ENCODE measurements at places on chromosomes 5 and 9.

DNA sequence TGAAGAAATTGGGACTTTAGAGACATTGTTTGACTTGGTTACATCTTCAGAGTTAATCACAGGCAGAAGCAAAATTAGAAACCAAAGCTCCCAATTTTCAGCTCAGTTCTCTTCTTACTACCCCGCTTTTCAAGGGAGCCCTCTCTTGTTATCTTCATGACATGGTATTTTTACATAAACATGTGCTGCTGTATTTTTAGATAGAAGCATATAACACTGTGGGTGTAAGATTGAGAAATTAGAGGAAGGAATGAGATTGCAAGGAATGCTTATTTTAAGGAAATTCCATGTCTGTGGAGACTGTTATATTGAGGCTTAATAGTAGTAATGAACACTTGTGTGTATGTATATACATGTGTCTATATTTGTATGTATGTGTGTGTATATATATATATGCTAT is 401.6 kb downstream of the TMEM232 start:
- DNase-seq, result no peak

DNA sequence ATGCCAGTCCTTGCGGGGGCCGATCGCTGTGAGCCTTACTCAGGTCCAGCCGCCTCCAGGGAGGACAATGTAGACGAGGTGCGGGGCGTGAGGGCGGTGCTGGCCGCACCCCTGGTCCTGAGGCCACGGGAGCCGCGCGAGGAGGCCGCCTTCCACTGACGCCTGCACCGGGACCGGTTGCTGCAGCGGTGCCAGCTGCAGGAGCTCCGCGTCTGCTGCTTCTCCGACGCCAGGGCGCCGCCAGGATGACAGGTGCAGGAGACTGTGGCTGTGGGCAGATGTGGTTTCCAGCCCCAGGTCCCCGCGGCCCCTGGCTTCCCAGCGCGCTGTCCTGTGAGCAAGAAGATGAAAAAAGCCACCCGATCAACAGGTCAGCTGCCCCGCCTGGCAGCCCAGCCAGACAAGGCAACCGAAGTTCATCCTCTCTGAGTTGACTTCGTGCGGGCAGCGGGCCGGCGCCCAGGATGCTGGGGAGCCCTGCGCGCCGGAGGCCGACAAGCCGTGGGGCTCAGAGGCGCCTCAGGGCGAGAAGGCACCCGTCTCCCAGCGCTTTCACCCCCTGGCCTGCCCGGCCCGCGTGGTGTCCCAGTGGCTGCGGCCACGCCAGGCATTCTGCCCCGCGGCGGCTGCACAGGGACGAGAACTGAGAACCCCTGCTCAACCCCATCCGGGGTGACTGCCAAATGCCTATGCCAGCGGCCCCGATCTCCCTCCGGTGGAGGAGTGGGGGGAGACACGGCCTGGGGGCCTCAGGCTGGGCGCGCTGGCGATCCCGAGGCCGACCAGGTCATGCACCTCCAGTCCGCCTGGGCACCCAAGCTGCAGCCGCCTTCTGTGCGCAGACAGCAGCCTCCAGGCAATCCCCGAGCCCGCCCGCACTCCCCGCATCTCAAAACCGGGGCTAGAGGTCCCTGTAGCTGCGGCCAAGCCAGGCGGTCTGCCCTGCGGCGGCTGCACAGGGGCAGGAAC is 43.4 kb upstream of the BICD2 start:
- no peak for DNase-seq

DNA sequence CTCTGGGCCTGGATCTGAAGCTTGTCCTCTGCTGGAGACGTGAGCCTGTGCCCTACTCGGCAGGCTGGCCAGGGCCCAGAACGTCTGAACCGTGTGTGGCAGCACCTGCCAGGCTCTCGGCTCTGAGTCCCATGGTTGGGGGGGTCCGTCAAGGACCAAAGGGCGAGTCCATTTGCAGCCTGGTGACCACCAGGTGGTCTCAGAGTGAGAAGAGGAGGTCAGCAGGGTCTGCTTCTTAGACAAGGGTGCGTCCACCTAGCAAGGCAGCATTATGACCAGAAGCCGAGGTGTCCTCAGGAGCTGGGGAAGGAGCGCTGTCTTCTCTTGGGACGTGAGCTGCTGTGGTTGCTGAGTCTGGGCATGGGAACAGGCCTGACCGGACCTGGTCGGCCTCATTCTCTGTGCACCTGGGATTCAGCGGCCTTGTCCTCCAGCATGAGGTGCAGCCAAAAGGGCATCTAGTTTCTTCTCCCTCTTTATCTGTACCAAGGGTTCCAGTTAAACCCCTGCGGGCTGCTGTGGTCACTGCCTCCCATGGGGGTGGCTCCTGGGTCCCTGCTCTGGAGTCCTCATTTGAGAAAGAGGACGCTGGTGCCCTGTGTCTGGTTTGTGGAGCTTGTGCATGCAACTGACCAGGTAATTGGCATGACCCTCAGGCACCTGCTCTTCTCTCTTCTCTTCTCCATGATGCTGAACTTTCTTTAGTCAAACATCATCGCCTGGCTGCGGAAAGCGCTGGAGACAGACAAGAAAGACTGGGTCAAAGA is 14.4 kb downstream of the EXOC3 start:
- no peak for DNase-seq

DNA sequence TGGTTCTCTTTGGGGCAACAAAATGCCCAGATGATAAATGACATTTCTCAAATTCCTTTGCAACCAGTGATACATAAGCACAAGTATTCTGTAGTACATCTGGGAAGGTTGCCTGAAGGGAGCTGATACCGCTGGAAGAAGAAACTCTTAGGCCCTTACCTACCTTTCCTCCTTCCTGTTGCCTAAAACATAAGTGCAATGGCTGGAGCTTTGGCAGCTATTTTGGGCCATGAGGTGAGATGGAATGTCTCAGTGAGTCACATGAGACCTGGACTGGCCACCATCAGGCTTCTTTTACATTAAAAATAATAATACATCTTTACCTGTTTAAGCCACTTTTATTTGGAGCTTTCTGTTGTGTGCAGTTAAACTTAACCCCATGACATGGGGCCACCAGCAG is 11.2 kb upstream of the ADGRD2 start:
- no peak for DNase-seq

DNA sequence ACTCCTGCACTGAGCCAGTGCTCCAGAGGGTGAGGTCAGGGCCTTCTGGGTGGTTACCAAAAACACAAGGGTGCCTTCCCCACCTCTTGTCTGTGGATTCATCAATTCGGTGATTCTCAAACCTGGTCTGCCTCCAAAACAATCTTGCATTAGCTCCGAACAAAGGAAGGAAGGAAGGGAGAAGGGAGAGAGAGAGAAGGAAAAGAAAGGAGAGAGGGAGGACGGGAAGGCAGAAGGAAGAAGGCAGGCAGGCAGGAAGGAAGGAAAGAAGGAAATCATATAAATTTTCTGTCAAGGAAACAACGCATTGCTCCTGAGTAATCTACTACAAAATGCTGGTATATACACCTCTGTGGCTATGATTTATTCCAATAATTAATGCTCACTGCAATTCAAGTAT is 39.3 kb downstream of the MYO10 start:
- no peak for DNase-seq
